ENCODE measurements at places on chromosomes 3 and 15.

DNA sequence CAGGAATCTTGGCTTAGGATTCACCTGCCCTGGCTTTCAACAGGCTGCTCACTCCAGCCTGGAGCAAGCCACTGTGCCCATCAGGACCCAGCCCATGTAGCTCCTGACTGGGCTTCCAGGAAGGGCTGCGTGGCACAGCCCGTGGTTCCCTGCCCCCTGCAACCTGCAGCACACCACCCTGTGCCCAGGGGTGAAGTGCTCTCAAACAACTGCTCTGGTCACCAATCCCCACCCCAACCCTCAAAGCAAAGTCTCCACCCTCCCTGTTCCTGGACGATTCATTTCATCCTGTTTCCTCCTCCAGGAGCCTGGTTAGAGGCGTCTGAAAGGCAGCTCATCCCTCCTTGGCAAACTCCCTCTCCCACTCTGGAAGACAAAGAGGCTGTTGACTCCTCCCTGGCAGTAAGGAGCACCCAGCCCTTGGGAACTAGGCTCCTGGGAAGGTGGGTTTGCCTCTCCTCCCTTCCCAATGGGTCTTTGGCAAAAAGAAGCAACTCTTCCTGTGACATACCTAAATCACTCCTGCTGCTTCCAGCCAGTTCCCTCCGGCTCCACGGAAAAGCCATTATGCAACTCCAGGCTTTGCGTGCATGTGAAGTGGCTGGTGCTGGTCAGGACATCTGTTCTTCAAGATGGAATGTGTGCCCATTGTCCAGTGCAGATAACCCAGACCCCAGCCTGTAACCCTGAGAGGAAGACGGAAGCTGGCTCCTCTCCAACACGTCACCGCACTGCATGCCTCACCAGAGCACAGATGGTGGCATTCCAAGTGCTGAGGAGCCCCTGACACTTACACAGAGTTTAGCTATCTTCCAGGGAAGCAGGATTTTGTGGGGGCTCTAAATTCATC is 29.1 kb upstream of the VIPR1 start:
- no peak for DNase-seq

DNA sequence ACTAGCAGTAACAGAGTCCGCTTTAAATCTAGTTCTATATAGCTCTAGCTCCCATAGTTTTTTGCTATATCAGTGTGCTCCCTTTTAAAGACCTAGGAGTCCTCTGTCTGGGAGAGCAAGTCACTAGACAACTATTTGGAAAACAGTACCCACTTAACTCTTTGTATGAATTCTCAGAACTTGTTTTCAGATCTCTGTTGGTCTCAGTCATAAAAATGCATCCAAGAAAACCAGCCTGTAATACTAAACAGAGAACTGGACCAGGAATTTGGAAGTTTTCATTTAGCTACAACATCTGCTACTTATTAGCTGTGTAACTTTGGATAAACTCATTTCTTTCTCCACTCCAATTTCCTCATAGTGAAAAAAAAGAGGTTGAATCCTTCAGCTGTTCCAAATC is 56.9 kb upstream of the C3orf49 start:
- no peak for DNase-seq

DNA sequence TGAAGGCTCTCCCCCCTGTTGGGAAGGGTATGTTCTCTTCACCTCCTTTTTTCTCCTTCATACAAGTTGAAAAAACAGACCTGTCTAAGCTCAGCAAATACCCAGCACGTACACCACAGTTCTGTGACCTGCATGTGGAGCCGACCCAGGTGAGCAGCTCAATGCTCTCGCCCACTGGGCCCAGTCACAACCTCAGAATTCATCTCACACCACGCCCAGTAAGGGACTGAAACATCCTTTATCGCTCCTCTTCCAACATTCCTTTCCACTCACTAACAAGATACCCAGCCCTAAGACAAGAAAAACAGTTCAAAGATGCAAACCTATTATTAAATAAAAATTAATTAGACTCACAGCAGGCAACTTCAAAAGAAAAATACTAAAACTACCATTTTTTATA is 68.9 kb downstream of the FOXP1 start:
- DNase-seq: no peak

DNA sequence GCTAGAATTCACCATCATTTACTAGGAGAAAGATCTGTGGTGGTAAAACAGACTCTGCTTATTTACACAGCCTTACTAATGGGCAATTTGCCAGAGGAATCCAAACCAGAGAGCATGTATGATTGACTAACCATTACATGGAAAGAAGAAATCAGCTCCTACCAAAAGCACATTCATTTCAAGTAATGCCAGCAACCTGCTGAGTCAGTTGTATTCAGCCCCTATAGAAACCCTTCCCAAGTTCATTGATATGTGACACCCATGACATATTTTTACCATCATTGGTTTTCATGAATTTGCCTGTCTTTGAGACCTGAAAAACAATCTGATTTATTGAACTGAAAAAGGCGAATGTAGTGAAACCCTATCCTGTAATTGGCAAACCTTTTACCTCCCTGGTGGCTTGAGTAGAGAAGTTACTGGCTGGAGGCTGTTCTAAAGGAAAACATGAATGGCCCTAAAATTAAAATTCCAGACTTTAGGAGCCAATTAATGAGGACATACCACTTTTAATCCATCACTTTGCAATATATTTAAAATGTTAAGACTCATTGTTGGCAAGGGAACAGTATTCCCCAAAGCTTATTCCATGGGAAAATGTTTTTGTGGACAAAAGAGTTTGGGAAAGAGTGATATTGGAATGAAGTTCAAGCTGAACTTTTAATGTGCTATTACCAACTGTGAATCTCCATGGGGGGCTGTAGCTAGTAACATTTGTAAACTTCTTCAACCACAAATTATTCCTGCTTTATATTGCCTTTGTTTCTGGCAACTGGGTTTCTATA is 542.9 kb downstream of the FHIT start:
- peak; percentile 27 for DNase-seq

DNA sequence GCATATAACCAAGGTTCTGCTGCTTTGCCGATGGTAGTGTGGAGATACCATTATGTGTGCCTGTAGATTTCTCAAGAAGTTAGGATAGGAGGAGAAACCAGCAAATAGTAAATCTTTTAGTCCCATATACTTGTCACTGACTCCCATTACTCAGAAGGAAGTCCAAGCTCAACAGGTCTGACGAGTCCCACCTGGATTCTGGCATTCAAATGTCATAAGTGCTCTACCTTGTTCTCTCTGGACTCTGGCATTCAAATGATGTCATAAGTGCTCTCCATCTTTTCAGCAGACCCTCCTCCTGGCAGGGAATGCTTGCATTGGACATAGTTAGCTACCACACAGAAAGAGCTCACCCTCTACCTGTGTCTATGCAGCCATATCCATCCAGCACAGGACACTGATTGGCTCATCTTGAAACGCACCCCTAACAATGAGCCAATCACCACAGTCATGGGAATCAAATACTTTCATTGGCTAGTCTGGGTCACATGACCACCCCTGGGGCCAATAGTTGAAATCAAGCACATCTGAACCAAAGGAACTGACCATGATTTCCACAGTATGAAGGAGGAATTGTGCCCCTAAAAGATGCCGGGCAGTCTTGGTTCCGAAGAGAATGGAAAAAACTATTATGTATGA is 205.0 kb upstream of the ADAMTS9 start:
- DNase-seq: no peak

- DNase-seq: no peak
Observed at GRCh38 chr3:125126323-125126722, 70.5 kb upstream of the HEG1 start.
